Dorsolateral prefrontal cortex (tissue), 122 donors: ENCODE measurements at places on chromosomes 12 and 14. TPM values are rescaled to one million over a fixed set of nuclear protein-coding genes. Genes with fewer than 3 reads are reported as not detected.

GRCh38 chr12:130226771-130227170 is 64.5 kb downstream of the FZD10 start:
- DNase-seq: no peak

- no peak for DNase-seq
Measured at GRCh38 chr12:78240827-78241226, 410.1 kb downstream of the NAV3 start.

DNA sequence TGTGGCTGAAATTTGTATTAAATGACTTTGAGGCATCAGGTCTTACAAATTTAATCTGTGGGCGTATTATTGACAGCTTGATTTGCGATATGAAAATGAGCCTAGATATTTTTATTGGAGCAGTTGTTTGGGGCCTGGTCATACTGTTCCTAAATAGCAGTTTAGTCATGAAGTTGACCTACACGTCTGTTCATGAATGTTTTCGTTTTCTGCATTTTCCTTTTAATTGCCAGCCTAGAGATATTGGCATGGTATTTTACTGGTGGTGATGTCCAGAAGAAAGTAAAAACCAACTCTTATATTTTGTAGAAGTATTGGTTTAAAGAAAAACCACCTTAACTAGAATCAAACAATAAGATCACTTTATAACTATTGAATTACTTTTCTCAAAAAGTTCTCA is 1.8 kb downstream of the EML1 start:
- DNase-seq: no peak

- no peak for DNase-seq
Measured at GRCh38 chr12:15270591-15270990, 49.4 kb upstream of the RERG start.

- DNase-seq: no peak
Measured at GRCh38 chr14:75339059-75339458, 60.4 kb downstream of the FOS start.

- DNase-seq: no peak
Measured at GRCh38 chr12:80491166-80491565, 47.1 kb downstream of the PTPRQ start.

DNA sequence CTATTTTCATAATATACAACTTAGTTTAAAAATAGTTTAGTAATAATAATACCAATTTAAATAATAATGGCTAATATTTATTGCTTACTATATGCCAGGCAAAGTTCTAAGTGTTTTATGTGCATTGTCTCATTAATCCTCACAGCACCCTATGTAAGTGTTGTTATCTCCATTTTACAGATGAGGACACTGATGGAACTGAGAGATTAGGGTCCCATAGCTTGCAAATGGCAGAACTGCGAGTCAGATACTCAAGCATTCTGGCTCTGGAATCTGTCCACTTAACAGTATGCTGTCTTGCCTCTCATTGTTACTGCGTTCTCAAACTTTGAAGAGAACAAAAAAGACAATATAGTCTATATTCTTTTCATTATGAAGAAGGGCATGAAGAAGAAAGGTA is 19.0 kb downstream of the AP5M1 start:
- no peak for DNase-seq

DNA sequence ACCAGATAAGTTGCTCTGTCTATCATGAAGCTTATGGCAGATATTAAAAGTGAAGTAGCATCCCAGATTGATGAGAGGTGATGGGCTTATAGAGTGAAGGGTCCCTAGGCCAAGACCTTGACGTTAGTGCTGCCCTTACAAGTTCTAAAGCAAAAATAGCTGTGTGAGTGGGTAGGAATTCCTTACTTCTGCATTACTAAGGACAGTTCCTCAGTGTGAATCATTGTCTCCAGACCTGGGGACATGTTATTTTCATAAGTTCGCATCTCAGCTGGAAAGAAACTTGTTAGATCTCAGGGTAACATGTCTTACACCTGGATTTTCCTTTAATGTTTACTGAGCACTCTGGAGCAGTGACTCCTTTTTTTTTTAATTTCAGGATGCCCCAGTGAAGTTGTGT is 28.7 kb downstream of the MAPKAPK5 start:
- DNase-seq: no peak

DNA sequence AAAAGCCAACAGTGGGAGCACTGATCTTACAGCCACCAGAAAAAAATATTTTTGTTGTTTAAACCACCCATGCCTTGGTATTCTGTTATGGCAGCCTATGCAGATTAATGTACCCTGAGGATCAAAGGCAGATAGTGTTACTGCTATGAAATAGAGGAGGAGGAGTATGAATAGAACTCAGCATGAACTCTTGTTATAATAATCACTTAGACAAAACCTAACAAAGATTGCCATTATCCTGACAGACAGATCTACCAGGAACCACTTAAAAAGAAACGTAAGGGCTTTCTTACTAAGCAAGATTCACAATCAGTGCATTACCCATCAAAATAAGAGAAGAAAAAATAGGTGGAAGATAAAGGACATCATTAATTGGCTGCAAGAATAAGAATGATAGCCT is 558.3 kb downstream of the GALC start:
- no peak for DNase-seq

- no peak for DNase-seq
Measured at GRCh38 chr14:51527073-51527472, 124.6 kb upstream of the FRMD6 start.

GRCh38 chr14:102213984-102214658 is 74.4 kb downstream of the WDR20 start:
- no peak for DNase-seq

DNA sequence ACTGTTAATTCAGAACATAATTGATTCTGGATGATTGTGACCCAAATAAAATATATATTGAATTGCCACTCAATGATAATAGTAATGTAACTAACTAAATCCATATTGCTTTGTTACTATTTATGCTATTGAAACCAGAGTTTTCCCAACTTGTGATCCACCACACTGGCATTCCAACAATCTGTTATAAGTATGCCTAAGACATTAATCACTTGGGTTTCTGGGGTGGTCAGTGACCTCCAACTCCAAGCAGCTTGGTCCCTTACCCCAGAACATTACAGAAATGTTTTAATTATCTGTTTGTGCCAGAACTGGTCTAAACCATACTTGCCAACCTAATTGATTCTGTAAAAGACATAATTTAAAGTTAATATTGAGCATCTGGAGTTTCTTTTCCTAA is 14.6 kb downstream of the CAPS2 start:
- DNase-seq: no peak

GRCh38 chr12:116325336-116325664 is 47.8 kb upstream of the MED13L start:
- no peak for DNase-seq

- no peak for DNase-seq
Measured at GRCh38 chr12:77537663-77538062, 293.0 kb upstream of the NAV3 start.

GRCh38 chr12:27462851-27463250 is 16.3 kb downstream of the SMCO2 start:
- no peak for DNase-seq

DNA sequence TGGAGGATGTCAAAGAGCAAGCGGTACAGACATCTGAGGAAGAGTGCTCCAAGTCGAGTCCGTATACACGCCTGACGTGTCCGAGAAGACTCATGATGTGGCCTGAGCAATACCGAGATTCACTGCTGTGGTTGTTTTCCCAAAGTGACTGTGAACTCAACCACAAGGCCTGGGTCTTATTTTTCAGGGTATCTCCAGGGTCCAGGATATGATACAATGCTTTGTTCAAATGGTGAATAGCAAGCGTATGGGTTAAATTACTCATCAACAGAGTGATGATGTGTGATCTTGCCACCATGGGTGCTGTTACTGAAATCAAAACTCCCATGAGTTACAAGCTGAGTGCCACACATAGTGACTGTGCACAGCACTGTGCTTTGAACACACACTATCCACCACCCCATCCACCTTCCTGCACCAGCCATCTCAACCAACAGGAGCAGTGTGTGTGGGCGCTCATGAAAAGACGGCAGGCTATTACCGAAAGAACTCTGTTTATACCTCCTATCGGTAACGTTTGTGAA is 109.6 kb downstream of the BCAT1 start:
- DNase-seq: no peak

DNA sequence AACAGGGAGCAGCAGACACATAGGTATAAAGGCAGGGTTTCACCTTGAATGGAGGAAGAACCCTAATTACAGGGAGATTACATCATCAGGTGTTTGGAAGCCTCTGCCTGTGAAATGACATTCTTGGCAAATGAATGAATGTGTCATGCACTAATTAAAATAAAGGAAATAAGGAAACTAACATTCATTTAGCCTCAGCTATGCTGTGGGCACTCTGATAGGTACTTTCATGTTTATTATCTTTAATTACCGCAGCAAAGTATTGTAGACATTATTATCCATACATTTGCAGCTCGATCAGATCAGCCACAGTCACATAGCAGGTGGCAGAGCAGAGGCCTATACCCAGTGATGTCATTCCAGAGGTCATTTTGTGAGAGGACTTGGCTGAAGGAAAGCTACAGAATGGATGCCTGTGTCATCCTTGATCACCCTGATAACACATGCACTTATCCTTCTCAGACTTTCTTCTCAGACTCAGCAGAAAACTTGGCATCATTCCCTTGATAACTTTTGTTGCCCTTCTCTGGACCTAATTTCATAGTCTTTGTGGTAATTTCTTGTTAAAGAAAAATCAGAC is 18.4 kb downstream of the ZNF664 start:
- no peak for DNase-seq

GRCh38 chr14:53955671-53956426 is 776 bp downstream of the BMP4 start:
- peak; percentile 54 for DNase-seq

DNA sequence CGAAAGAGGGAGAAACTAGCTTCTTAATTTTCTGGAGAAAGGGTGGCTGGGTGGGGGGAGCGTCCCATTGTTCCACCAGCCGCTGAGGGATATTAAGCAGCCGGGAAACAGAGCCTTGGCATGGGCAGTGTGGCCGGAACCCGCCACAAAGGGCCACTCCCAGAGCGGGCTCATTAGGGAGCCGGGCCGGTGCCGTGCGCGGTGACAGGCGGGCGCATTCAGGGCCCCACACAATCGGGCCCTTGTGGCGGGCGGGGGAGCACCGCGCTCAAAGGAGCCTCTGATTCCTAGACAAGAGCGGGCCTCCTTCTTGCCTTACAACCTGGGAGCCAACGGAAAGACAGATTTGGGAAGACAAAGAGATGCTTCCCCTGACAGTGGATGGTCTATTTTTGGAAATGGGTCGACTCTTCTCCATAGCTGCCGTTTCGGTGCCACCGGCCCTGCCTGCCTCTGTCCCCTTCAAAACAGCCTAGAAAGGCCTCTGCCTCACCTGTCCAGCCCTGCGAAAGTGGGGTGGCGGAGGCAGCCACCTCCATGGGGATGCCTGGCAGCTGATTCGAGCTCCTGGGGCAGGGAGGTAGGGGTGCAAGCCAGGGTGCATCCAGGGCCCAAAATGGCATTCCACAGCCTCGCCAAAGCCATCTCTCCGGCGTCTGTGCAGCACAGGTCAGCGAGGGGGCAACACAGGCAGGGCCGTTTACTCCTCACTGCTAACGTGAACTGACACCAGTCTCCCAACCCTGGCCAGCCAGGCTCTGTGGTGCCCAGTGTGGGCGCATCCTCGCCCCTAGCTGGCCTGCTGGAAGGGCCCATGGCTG is 10.9 kb downstream of the CCDC85C start:
- peak; percentile 81 for DNase-seq

- DNase-seq: no peak
Measured at GRCh38 chr12:131830914-131831571, 2.9 kb downstream of the MMP17 start.

DNA sequence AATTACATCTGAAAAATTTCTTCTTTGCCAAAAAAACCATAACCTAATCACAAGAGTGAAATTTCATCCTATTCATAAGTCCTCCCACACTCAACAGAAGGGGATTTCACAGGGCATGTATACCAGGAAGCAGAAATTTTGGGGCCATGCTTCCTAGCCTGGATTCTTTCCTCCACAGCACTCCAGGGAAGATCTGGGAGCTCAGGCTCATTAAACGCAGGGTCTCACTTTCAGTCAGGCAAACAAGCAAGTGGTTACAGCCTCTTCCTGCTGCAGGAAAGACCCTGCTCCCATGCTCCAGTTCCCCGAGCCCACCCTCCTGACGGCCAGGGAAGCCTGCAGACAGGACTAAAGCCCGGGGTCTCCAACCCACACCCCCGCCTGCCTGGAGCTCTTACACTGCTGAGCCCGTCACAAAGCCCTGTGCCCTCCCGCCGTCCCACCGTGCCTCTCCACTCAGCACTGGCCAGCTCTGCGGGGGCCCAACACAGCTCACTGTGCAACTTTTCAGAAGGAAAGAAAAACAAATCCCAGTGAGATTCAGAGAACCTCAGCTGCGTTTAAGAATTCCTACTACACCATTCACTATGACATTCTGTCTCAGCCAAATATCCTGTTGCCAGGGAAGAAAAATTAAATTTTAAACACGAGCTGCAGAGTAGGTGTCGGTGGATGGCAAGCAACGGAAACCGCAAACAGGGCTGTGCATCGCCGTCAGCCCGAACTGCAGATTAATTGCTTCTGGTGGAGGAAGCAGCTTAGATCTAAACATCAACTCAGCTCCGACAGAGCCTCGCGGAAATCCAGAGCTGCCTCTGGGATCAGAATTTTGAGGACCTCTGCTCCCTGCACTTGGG is 106.7 kb upstream of the SFSWAP start:
- no peak for DNase-seq

GRCh38 chr12:114415525-114415868 is 9.6 kb upstream of the TBX5 start:
- DNase-seq: no peak

GRCh38 chr12:91133871-91134270 is 22.6 kb upstream of the LUM start:
- DNase-seq: no peak

- DNase-seq: no peak
Measured at GRCh38 chr12:50102131-50102531, 1.7 kb upstream of the GPD1 start.

DNA sequence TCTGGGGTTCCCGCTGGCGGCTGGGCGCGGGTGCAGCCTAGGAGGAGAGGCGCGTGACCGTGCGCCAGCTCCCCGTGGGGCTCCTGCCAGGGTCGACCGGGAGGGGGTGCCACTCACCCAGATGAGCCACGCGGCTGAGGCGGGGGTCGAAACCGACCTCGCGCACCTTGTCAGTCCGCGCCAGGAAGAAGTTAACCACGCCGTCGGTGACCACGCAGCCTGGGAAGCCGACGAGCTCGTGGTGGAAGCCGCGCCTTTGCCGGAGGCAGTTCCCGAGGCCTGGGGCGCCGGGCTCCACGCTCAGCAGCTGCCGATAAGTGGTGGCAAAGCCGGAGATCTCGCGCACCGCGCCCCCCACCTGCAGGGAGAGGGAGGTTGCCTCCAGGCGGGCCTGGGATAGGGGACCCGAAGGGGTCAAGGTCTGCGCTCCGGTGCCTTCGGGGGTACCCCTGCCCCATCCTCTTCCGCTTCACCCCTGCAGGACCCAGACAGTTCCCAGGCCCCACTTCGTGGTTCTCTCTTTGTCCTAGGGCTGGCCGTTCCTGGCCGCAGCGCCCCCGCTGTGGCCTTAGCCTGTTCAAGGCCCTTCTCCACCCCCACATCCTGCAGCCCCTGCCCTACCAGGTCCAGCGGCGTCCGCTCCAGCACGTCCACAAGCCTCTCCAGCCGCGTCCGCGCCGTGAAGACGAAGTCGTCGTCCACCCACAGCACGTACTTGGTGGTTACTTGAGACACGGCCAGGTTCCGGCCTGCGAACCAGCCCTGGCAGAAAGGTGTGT is 5.3 kb downstream of the B4GALNT1 start:
- DNase-seq: no peak

C14orf180 gene
- total RNA-seq: not detected

DPPA3 gene
- total RNA-seq: not detected

PRMT5 gene
- 54.9 TPM for total RNA-seq

RPS29 gene
- 363 TPM for total RNA-seq
